Amniotic epithelial cell (primary cell): ENCODE measurements at places on chromosomes 7 and 10.

DNA sequence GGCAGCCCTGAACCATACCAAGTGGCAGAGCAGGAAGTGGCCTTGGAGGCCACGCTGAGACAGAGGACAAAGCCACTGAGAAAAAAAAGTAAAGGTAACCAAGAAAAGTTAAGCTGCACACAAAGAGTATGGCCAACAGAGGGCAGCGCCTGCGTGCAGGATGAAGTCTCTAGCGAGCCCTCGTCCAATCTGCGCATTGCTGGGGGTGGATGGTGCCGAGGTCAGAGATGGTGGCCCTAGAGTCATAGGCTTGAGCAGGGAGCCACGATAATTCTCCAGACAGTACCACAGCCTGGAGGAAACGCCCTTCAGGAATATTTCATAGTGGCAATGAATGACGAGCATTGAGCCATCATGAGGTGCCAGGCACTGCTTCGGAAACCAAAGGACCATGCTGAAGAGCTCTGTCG is 9.7 kb downstream of the ATP6V0E2 start:
- DNase-seq: no peak

DNA sequence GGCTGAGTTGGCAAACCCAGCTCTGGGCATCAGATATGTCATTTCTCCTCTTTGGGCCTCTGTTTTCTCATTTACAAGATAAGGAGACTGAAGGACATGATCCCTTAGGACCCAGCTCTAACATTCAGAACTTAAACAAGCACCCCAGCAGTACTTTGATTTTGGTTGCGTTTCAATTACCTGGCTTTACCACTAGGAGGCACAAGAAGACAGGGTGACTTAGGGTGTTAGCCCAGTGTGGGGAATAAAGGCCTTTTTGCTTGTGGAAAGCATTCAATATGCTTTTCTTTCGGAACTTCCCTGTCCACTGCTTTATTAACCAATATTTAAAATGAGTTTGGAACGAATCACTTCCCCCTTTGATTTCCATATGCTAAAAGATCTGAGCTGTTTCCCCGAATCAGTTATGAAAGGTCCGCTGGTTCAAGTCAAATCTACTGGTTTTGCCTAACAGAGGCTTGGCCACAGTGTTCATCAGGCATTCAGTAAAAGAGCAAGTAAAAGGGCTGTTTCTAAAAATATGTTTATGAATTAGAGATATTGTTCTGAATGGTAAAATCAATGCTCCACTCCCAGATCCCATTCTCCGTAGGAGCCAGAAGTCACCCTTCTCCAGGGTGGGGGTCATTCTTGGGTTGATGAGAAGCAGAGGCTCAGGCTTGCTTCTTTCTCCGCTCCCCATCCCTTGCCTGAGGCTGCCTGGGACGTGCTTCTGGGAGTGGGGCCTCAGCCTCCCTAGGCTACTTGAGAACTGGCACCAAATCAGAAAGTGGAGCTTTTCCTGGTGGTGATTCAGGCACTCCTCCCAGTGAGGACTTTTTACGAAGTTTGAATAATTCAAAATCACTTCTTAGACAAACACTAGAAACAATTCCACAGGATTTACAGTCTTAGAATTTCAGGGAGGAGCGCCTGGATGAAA is 105.5 kb downstream of the MYOF start:
- DNase-seq: peak; percentile 85

DNA sequence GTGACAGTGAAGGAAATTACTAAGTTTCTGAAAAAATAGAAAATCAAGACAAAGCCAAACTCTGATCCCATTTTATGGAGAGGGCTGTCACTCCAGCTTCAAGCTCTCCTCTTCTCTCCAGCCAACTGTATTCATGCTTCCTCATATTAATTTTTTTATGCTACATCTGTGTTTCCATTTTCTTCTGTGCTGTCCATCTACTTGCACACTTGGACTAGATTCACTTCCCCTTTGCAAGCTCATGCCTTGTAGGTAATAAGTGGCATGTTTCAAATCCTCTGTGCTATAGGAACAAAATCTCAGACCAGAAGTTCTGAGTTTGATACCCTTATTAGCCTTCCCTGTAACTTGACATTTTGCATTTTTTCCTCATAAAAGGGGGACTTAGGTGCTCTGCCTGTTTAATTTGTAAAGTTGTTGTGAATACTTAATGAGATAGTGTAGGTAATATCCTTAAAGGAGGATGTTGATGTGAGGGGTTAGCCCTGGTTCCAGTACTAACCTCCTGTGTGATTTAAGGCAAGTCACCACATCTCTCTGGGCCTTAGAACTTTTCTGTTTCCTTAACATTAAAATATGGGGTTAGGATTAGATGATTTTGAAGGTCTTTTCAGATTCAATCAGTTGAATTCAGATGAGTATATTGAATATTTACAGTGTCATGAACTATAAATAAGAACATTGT is 358.8 kb downstream of the BBS9 start:
- no peak for DNase-seq

GRCh38 chr7:112575864-112576263 is 95.1 kb downstream of the LSMEM1 start:
- no peak for DNase-seq

- no peak for DNase-seq
Observed at GRCh38 chr7:136053689-136054485, 76.7 kb upstream of the MTPN start.

- no peak for DNase-seq
Observed at GRCh38 chr7:127477295-127478023, 85.0 kb upstream of the ZNF800 start.

DNA sequence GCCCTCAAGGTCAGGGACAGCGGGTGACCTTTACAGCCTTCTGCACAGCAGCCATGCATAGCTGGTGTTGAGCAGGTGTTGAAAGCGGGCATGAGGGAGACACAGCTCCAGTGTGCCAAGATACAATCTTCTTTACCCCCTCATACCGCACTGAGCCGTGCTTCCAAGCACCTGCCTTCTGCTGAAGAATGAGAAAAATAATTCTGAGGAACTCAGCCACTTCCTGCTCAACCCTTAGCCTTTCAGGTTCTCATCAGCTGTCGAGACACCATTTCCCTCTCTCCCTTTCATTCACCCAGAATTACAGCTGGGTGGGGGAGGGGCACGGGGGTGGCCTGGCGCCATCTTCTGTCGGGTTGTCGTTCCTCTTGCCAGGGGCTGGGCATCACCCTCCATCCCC is 58.6 kb downstream of the COL13A1 start:
- DNase-seq: no peak

DNA sequence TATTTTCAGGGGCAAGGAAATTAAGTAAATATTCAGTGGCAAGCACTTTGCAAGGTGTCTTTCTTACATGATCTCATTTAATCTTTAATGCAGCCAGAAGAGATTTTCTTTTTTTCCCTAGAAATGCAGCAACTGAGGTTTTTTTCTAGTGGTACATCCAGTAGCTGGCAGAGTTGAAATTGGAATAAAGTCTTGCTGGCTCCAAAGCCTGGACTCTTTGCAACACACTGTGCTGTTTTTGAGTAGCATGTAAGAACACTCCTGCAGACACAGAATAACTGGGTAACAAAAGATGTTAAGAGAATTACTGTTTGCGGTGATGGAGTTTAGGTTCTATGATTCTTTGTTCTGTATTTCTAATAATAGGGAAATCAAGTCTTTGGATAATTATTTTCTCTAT is 123.6 kb downstream of the PON1 start:
- no peak for DNase-seq

DNA sequence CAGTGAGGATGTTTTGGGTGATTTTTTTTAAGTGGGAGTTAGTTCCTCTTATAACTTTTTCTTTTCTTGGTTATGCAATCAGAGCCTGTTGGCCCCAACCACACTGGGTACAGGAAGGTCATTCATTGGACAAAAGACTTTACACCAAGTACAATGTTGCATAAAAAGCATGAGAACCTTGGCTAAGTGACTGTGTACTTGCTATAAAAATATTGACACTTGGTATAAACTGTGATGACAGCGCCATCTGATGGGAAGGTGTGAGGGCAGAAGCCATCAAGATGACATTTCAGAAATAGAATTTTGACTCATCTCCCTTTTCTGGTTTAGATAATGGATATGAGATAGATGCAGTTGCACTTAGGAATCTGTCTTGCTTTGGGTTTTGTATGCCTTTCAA is 126.4 kb upstream of the CCDC6 start:
- peak; percentile 84 for DNase-seq

- DNase-seq: no peak
Observed at GRCh38 chr7:155577509-155577905, 31.1 kb upstream of the CNPY1 start.

DNA sequence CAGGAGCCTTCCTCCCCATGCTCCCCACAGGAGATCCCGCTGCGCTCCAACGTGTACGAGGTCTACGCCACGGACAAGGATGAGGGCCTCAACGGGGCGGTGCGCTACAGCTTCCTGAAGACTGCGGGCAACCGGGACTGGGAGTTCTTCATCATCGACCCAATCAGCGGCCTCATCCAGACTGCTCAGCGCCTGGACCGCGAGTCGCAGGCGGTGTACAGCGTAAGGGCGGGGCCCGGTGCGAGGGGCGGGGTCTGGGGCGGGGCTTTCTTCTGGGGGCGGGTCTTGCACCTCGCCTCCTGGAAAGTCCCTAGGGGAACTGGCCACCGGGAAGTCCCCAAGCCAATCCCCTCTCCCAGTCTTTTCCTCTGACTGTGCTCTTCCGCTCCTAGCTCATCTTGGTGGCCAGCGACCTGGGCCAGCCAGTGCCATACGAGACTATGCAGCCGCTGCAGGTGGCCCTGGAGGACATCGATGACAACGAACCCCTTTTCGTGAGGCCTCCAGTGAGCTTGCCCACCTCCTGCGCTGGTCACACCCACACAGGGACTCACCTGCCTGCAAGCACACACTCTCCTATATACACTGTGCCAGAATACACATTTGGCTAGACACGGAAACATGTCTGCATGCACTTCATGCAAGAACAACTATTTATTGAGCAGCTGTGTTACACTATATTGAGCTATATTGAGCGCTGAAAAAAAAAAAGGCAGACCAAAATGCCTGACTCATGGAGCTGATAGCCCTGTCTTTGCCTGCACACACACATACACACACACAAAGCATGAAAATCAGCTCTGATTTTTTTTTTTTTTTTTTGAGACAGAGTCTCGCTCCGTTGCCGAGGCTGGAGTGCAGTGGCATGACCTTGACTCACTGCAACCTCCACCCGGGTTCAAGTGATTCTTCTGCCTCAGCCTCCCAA is 32.7 kb upstream of the VSIR start:
- DNase-seq: peak; percentile 56

DNA sequence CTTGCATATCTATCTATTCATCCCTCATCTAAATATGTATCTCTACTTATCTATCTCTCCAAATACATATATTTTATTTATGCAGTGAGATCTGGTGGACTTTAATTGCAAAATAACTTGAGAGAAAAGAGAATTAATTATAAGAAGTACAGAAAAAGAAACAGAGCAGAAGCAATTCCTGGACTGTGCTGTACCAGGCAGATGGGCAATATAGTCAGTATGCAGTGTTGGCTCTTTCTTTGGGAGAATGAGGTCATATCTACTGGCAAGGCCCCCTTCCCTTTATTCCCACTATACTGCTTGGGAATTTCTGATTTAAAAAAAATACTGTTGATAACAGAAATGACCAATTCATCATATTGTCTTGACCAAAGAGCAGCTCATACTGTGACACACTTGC is 49.0 kb upstream of the TOMM7 start:
- no peak for DNase-seq

DNA sequence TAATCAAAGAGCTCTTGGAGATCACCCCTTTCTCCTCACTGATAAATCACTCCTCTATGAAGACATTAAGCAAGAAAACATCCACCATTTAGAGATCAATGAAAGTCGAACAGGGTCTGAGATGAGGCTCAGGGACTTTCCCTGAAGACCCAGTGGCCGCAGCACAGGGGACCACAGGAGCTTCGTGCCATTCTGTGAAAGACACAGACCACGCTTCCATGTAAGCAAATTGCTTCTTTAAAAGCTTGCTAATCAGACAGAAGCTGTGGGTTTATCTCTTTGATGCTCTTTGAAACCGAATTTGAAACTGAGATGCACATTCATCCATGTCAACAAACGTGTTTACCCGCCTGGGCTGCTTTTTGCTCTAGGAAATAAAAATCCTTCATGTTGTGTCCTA is 231.9 kb upstream of the PPP2R2D start:
- no peak for DNase-seq

GRCh38 chr7:151244196-151244840 is 4.2 kb downstream of the SMARCD3 start:
- DNase-seq: peak; percentile 54

GRCh38 chr7:20804345-20804744 is 17.7 kb upstream of the SP8 start:
- no peak for DNase-seq

GRCh38 chr7:141198194-141198958 is 124.5 kb downstream of the TMEM178B start:
- no peak for DNase-seq

DNA sequence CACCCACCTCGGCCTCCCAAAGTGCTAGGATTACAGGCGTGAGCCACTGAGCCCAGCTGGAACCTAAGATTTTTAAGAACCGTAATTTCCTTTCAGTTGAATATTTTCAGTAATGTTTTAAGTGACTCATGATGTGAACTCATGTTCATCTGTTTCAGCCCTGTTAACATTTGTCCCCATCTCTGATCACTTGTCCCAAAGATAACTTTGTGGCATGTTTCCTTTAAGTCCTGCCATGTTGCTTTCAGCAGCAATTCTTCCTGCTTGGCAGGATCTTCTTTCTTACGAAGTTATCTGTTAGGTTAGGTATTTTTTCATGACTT is 19.3 kb downstream of the ZRANB1 start:
- DNase-seq: no peak

GRCh38 chr10:132493756-132494290 is 43.8 kb upstream of the INPP5A start:
- DNase-seq: no peak

DNA sequence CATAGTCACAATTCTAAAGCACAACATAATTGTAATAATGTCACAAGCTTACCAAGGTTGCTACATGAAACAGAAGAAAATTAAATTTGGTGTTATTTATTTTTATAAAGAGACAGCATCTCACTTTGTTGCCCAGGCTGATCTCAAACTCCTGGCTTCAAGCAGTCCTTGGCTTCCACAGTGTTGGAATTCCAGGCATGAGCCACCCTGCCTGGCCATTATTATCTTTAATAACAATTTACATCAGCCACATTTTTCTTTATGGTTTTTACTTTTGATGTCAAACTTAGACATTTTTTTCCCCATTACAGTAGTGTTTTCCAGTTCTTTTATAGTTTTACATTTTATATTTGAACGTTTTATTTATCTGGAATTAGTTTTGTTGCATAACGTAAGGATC is 46.7 kb downstream of the BMPR1A start:
- no peak for DNase-seq

GRCh38 chr7:131327049-131327625 is 539 bp upstream of the MKLN1 start:
- peak; percentile 82 for DNase-seq

GRCh38 chr7:67916571-67917436 is 920.2 kb downstream of the TYW1 start:
- no peak for DNase-seq

- peak; percentile 3 for DNase-seq
Observed at GRCh38 chr10:117071286-117072050, 66.5 kb upstream of the SHTN1 start.
